Fibroblast of skin of right biceps (primary cell): ENCODE measurements at places on chromosomes 16 and 17.

- DNase-seq = no peak
Measured at GRCh38 chr17:43134774-43135453, 9.8 kb upstream of the BRCA1 start.

GRCh38 chr16:14151256-14152030, 80.3 kb downstream of the MRTFB start:
- DNase-seq = peak; percentile 54

DNA sequence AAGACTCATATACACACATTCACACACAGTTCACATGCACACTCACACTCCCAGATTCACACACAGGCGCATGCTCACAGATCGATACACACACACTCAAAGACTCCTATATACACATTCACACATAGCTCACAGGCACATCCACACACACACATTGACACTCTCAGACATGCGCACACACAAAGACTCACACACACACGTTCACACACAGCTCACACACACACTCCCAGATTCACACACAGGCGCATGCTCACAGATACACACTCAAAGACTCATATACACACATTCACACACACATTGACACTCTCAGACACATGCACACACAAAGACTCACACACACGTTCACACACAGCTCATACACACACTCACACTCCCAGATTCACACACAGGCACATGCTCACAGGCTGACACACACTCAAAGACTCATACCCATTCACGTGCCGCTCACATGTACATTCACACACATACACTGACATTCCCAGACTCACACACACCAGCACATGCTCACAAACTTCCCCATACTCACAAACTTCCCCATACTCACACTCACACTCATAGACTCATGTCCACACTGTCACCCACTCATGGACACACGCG, 25.6 kb upstream of the KRT17 start:
- no peak for DNase-seq

DNA sequence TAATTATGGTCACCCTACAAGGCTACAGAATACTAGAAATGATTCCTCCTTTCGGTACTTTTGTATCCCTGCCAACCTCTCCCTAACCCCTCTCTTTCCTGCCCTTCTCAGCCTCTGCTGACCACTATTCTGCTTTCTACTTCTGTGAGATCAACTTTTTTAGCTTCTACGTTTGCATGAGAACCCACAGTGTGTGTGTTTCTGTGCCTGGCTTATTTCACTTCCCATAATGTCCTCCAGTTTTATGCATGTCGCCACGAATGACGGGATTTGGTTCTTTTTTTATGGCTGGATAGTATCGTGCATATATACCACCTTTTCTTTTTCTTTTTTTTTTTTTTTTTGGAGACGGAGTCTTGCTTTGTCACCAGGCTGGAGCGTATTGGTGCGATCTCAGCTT, 92.1 kb downstream of the RAP1GAP2 start:
- DNase-seq = no peak

DNA sequence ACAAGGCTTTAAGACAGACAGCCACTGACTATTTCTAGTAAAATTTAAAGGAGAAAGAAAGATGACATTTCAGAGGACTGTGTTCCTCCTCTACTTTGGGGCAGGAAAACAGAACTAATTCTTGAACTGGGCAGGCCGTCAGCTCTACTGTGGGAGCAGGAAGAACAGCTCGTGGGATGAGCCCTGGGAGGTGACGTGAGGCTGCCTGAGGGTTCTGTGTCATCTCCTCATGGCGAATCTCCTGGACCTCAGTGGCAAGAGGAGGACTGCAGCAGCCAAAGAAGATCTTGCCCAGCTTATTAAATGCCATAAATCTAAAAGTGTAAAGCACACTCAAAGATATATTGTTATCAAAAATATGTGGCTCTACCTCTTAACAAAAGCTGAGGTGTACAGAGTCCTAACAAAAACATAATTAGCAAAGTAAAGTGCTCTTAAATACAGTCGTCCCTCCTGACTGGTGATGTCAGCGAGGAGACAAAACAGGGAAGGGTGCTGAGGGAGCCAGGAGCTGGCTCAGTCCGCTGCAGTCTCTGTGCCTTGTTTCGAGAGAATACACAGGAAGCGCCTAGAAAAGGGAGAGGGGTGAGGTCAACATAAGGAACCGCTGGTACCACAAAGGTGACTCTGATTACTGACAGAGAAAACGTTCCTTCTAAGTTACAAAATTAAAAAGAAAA, 58.0 kb downstream of the CREBBP start:
- no peak for DNase-seq

DNA sequence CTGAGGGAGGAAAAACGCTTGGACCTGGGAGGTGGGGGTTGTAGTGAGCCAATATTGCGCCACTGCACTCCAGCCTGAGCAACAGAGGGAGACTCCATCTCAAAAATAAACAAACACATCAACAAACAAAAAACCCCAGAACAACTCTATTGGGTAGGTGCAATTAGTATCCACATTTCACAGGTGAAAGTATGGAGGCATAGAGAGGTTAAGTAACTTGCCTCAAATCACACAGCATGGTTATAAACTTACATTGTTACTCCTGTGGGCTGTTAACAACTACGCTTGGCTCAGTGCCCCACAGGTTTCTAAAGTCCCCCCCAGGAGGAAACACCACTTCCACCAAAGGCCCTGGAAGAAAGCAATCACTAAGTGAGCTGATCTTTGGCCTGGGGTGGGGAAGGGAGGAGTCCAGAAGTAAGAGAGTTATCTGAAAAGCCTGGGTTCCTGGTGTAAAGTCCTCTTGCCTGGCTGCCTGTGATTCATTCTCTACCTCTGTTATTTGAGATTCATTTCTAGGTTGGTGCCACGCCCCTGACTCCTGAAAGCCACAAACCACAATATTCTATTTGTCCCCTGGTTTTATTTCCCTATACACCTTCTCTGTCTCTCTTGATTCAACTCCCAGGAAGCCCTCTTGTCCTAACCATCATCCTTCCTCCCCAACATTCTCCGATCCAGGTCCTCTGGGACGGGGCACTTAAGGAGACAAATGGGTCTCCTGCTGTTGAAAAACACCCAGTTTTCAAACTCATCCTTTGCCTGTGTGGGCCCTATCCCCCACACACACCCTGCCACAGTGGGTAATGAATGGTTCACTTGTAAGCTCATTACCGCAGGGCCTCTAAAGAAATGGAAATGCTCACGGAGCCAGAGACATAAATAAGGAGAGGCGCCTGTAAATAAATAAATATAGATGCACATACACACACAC, 195.4 kb downstream of the XYLT1 start:
- peak; percentile 27 for DNase-seq
